ENCODE measurements at places on chromosomes 5 and 9.

GRCh38 chr5:158521995-158522394, 577.7 kb downstream of the EBF1 start:
- DNase-seq: no peak

GRCh38 chr5:180081481-180081880, 9.9 kb upstream of the RNF130 start:
- DNase-seq: no peak

GRCh38 chr9:101029315-101030085, 973 bp downstream of the PLPPR1 start:
- DNase-seq: no peak

DNA sequence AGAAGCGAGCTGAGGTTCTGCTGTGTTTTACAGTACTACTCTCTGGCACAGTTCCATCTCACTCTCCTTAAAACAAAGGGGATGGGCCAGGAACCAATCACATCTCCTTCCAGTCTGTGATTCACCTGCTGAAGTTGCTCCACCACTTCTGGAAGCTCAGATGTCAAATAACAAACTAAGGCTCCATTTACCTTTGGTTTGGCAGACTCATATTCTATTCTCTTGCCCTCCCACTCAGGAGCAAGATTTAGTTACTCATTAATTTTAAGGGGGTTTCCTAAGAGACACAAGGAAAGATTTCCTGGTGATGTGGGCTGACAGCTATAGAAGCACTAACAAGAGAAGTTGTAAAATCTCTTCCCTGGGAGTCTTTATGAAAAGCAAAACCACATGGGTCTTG, 37.8 kb upstream of the KIF2A start:
- DNase-seq: no peak

Measured in 8988T (cell line).